ENCODE measurements at places on chromosomes 6 and 20. TPM values are rescaled to one million over a fixed set of nuclear protein-coding genes. Genes with fewer than 3 reads are reported as not detected.
A peak's percentile ranks its signal among the peaks of the same experiment; 100 is the strongest.

CHMP4B gene
- total RNA-seq = 40.1 TPM

FAM50B gene
- total RNA-seq = 8.0 TPM

VWA7 gene
- 0.29 TPM for total RNA-seq

KCNG1 gene
- total RNA-seq = 16.3 TPM

VEGFA gene
- total RNA-seq = 193 TPM

GCNT2 gene
- total RNA-seq = 0.29 TPM

C20orf202 gene
- not detected for total RNA-seq

OR10C1 gene
- total RNA-seq = not detected

ATP5F1E gene
- total RNA-seq = 19.5 TPM

PLA2G7 gene
- 0.36 TPM for total RNA-seq

SLC22A16 gene
- 0.36 TPM for total RNA-seq

DNA sequence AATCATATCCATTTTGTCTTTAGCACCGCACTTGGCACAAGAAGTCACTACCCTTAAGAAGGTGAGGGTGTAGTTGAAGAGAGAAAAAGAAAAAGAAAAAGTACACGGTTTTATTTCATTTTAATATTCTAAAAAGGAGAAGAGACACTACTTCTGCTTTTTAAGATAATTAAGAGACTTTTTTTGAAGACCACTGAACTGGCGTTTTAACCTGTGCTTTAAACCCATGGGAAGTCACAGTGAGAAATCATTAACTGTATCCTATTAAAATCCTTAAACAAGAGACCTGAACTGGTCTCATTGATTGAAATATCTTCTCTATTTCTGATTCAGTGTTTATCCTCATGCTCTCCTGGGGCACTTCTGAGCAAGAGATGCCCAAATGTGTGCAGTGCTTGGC lies 243.5 kb downstream of the TMEM242 start:
- DNase-seq = no peak

GRCh38 chr6:148999501-148999900 lies 252.7 kb downstream of the UST start:
- DNase-seq = no peak

- DNase-seq = no peak
These were observed 314.1 kb upstream of the SGK1 start for GRCh38 chr6:134632024-134632423.

DNA sequence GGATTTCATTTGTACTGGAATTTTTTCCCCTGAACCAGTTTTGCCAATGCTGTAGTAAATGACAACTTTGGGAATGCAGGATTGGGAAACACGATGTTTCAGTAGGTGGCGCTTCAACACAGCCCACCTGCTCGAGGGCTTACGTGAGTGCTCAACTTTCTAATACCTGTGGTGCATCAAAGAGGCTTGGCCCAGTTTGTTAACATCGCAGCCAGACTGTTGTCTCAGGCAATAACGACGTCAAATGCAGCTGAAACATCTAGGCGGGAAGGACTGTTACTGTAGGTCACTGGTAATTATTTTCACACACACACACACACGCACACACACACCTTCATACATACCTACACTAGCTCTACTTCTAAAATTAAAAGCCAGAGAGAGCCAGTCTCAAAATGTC lies 815.5 kb upstream of the SLC35B3 start:
- no peak for DNase-seq

DNA sequence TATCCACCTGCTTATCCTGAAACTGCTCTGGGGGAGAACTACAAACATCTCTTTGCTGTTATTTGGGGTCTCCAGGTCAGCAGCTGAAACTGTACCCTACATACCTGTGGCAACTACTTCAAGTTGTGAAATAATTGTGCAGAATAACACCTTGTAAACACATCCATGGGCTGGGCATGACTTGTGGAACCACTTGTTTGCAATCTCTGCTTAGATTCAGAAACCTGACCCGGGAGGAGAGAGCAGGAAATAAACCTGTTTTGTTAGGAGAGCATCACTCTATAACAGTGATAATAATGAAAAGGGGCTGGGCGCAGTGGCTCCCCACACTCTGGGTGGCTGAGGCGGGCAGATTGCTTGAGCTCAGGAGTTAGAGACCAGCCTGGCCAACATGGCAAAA lies 183.1 kb downstream of the NFATC2 start:
- DNase-seq = no peak

DNA sequence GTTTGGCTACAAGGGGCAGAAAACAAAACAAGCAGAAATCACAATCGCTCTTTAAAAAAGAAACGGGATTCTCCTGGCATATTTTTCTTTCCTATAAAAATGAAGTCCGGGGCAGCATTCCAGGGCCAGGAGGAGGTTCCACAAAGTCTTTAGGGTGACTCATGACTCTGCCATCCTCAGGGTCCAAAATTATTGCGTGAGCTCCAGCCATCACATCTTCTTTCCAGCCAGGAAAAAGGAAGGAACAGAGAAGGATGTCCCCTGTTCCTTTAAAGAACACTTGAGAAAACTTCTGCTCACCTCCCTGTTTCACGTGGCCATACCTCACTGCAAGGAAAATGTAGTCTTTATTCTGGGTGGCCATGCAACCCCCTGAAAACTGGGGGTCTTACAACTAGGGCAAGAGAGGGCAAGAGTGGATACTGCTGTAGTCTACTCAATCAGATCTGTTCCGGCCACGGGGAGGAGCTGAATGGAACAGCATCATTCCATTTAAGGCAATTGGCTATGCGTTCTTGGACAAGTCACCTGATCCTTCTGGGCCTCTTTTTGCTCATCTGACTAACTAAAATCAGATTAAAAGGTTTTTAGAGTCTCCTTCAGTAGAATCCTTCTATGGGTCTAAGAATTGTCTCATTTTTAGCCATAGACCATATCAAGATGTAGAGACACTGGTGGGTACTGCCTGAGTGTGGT lies 49.4 kb downstream of the CTCFL start:
- no peak for DNase-seq

- DNase-seq = peak; percentile 23
These were observed 55.7 kb upstream of the PHACTR2 start for GRCh38 chr6:143621876-143622605.

DNA sequence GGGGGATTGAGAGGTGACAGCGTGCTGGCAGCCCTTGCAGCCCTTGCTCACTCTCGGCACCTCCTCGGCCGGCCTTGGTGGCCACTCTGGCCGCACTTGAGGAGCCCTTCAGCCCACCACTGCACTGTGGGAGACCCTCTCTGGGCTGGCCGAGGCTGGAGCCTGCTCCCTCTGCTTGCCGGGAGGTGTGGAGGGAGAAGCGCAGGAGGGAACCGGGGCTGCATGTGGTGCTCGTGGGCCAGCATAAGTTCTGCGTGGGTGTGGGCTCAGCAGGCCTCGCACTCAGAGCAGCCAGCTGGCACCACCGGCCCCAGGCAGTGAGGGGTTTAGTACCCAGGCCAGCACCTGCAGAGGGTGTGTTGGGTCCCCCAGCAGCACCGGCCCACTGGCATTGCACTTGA lies 912.2 kb upstream of the ADGRB3 start:
- no peak for DNase-seq

DNA sequence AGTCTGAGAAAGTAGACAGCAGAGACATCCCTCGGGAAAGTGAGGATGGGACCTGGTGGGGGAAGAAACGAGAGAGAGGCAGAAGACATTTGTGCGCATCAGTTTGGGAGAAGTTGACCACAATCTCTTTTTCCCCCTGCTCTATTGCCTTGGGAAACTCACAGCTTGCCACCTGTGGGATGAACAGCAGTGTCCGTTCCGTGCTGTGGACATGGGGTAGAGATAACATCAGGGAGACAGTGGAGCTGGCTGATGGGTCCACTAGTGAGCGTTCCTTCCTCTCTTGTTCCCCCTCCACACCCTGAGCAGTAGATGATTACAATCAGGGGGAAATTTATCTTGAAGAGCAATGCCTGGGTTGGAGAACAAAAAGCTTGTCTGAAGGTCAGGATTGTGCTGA lies 21.8 kb upstream of the RNF182 start:
- DNase-seq = no peak

- DNase-seq = no peak
These were observed 4.6 kb downstream of the KCNK5 start for GRCh38 chr6:39224523-39225182.

- DNase-seq = no peak
These were observed 10.9 kb upstream of the HSP90AB1 start for GRCh38 chr6:44235891-44236516.

DNA sequence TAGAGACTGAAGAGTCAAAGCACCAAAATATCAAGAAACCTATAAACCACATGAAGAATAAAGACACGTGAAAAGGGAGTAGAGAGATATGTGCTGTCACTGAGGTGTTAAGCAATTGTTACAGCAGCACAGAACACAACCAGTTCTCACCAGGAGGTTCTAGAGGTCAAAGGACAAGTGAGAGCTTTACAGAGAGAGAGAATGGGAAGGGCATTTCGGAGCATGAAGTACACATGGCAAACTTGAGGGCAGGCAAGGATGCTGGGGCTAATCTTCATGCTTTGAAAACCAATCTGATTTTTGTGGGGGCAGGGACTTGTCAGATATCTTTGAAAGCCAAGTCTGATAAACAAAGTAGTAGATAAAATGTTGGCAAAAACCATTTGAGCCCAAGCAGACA lies 142.3 kb upstream of the NRSN1 start:
- DNase-seq = no peak

- DNase-seq = no peak
These were observed 237.1 kb upstream of the AFDN start for GRCh38 chr6:167589615-167589940.

- DNase-seq = peak; percentile 89
These were observed 134.2 kb downstream of the GMDS start for GRCh38 chr6:2111162-2111677.

- DNase-seq = no peak
These were observed 100.0 kb downstream of the MBOAT1 start for GRCh38 chr6:20112241-20112640.

GRCh38 chr20:42392442-42392841 lies 774.3 kb upstream of the CHD6 start:
- DNase-seq = no peak

DNA sequence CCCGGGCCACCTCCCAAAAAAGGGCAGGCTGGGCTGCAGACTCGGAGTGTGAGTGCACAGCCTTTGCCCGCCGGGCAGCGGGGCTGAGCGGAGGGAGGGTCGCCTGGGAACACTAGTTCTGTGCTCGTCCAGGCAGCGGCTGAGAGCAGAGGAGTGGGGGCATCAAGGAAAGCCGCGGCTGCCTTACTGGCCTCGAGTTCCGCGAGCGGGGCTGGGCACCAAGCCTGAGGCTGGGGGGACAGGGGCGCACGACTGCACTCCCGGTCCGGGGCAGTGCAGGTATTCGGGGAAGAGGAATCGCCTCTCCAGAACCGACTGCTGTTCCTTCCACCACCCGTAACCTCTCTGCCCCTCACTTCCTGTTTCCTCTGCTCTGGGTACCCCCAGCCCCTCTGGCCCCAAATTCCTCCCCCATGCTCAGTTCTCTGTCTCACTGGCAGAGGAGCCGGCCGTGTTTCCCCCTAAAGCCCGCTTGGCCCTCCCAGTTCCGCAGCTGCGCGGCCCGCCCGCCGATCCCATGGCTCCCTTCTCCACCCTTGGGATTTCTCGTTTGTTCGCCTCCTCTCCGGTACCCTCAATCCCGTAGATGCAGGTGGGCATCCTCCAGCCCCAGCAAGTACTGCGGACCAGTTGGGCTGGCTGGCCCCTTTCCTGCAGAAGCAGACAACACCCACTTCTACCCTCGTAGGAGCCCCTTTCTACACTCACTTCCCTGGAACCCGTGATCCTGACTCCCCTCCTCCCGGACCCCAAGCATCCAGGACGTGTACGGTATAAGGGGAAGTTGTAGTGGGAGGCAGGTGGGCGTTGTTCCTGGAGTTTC lies 5.1 kb downstream of the RING1 start:
- peak; percentile 88 for DNase-seq

GRCh38 chr6:36364669-36365479 lies 22.6 kb downstream of the ETV7 start:
- no peak for DNase-seq

DNA sequence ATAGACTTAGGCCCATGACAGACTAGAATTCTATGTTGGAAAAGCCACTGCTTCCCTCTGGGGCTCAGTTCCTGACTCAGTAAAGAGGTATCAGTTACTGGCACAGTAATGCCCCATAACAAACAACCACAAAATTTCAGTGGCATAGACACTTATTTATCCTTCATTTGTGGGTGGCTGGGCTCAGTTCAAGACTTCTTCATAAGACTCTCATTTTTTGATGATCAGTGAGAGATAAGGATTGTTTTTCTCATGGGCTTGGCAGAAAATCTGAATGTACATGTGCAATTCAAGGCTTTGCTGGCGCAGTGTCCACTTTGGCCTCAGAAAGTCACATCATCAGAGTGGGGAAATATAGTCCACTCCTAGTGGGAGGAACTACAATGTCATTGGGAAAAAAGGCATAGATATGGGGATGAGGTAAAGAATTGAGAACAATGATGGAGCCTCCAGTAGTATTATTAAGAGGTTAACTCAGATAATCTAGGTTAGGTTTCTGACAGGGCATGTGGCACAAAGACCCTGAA lies 384.6 kb upstream of the FLRT3 start:
- DNase-seq = peak; percentile 17

- DNase-seq = no peak
These were observed 42.7 kb upstream of the HCRTR2 start for GRCh38 chr6:55131616-55132015.

GRCh38 chr20:44716309-44717106 lies 1.3 kb downstream of the CCN5 start:
- DNase-seq = peak; percentile 86

- DNase-seq = no peak
These were observed 126.4 kb downstream of the LY86 start for GRCh38 chr6:6714953-6715352.
